Spinal cord (tissue), 10 donors: ENCODE measurements at places on chromosomes 6 and 20. TPM values are rescaled to one million over a fixed set of nuclear protein-coding genes. Genes with fewer than 3 reads are reported as not detected.

Gene OTOR
- 15.7 TPM for total RNA-seq

Gene BNIP5
- 0.06 TPM for total RNA-seq

Gene RAE1
- 31.6 TPM for total RNA-seq

Gene NTSR1
- total RNA-seq: 2.6 TPM

Gene ZBTB46
- total RNA-seq: 13.4 TPM

Gene CAP2
- total RNA-seq: 9.0 TPM

Gene ZSCAN23
- total RNA-seq: 9.1 TPM

Gene FOXS1
- 8.7 TPM for total RNA-seq

GRCh38 chr6:80647156-80647555 lies 540.7 kb downstream of the BCKDHB start:
- DNase-seq: no peak
- no peaks in the 10 kb centered on the region for H3K27me3 ChIP-seq
- no peaks in the 10 kb centered on the region for H3K36me3 ChIP-seq
- no peak overlapping the region for H3K27ac ChIP-seq
- no peaks in the 10 kb centered on the region for H3K4me1 ChIP-seq

DNA sequence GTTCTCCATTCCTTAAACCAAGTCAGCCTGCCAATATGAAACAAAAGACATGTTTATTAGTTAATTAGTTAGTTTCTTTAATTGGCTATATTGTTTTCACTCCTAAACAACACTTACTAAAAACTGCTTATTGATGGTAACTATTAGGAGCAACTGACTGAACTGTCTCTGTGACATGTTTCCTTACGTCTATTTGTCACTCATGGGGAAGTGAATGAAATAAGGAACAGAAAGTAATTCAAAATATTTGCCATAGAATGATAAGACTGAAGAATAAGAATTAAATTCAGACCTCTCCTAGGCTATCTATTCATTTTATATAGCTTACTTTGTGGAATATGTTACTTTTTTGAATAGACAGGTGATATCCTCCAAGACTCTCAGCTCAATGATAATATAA lies 217.2 kb downstream of the LAMA2 start:
- H3K4me1 ChIP-seq: no peaks in the 10 kb centered on the region
- no peak overlapping the region for H3K4me3 ChIP-seq
- no peaks in the 10 kb centered on the region for H3K36me3 ChIP-seq
- no peak overlapping the region for H3K27ac ChIP-seq
- no peak for DNase-seq

DNA sequence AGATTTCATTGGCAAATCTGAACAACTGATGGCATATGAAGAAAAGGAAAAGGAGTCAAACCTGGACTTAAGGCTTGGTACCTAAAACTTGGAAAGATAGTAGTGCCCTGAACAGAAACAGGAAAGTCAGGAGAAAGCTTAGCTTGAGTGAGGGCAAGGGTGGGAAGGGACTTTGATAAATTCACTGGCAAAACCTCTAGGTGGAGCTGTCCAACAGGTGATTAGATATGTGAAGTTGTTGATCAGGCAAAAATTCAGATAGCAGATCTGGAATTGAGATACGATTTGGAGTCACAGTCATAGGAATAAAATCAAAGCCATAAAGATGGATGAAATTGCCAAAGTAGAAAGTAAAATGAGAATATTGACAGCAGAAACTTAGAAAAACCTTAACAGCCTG lies 16.1 kb upstream of the ZNF292 start:
- no peak for DNase-seq
- H3K27me3 ChIP-seq: no peaks in the 10 kb centered on the region
- no peaks in the 10 kb centered on the region for H3K4me1 ChIP-seq

GRCh38 chr6:43834528-43835155 lies 64.6 kb downstream of the VEGFA start:
- H3K27ac ChIP-seq: no peak overlapping the region
- H3K36me3 ChIP-seq: no peaks in the 10 kb centered on the region
- peaks cover 3% of the 10 kb centered on the region for H3K27me3 ChIP-seq

GRCh38 chr20:7691647-7692269 lies 248.5 kb downstream of the HAO1 start:
- no peak for DNase-seq
- H3K4me3 ChIP-seq: no peak overlapping the region
- no peak overlapping the region for H3K27ac ChIP-seq

GRCh38 chr6:36959555-36960250 lies 5.2 kb downstream of the PI16 start:
- no peak overlapping the region for H3K27ac ChIP-seq
- H3K4me1 ChIP-seq: peaks cover 40% of the 10 kb centered on the region
- no peak overlapping the region for H3K4me3 ChIP-seq
- DNase-seq: no peak
- peaks cover 5% of the 10 kb centered on the region for H3K36me3 ChIP-seq

DNA sequence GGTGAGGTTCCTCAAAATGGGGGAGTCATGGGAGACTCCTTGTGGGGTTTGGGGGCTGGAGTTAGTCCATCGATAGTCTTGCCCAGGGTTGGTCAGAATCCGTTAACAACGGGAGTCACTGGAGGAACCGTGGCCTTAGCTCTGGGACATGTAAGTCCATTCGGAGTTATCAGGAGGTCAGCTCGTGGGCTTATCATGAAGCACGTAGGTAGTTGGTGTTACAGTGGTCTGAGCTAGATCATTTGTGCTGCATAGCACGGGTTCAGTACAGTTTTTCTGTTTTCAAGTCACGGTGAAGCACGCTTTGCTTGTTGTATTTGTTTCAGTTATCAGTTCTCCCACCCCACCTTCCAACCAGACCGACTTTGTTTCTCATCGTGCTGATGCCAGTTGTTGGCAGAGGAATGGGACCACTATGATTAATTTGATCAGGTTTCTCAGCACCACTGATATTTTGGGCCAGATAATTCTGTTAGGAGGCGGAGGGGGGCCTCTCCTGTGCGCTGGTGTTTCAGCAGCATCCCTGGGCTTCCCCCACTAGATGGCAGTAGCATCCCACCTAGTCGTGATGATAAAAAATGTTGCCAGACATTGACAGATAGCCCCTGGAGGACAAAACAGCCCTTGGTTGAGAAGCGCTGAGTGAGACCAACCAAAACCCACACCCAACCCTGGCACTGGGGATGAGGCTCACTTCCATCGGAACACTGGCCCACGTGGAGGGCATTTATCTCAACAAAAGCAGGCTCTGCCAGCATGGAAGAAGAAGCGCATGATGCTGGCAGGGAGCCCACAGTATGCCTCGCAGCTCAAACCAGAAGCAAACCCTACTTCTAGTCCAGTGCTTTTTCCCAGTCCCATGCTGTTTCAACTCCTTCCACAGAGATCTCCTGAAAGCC lies 2.2 kb upstream of the APMAP start:
- peak; percentile 86 for DNase-seq
- peak overlapping the region; percentile 7 for H3K4me3 ChIP-seq
- H3K27me3 ChIP-seq: no peaks in the 10 kb centered on the region
- peak overlapping the region; percentile 17 for H3K27ac ChIP-seq

- H3K27me3 ChIP-seq: no peaks in the 10 kb centered on the region
- H3K27ac ChIP-seq: no peak overlapping the region
- no peak for DNase-seq
- no peak overlapping the region for H3K4me3 ChIP-seq
- no peaks in the 10 kb centered on the region for H3K4me1 ChIP-seq
- H3K36me3 ChIP-seq: no peaks in the 10 kb centered on the region
Measured at GRCh38 chr6:83464381-83465140, 33.7 kb upstream of the ME1 start.

- H3K4me1 ChIP-seq: no peaks in the 10 kb centered on the region
- H3K36me3 ChIP-seq: no peaks in the 10 kb centered on the region
- H3K27me3 ChIP-seq: no peaks in the 10 kb centered on the region
- no peak overlapping the region for H3K4me3 ChIP-seq
Measured at GRCh38 chr20:47620808-47621805, 119.4 kb downstream of the NCOA3 start.
